NCI-H187 (cell line): ENCODE measurements at places on chromosomes 3 and 15.

DNA sequence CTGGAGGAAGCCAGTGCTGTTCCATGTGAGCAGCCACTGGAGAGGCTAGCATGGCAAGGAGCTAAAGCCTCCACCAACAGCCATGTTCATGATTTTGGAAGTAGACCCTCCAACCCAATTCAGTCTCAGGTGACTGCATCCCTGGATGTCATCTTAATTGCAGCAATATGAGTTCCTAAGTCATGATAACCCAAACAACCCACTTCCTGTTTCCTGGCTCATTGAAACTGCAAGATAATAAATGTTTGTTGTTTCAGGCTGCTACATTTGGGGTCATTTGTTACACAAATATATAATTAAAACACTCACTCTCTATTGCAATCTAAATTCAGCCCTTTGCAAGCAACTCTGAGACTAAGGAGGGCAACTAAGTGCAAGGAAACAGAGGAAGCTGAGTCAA, 62.4 kb upstream of the SLC24A5 start:
- DNase-seq = no peak

GRCh38 chr15:48778331-48778730, 32.5 kb downstream of the CEP152 start:
- no peak for DNase-seq

GRCh38 chr3:48410205-48411040, 19.5 kb downstream of the PLXNB1 start:
- DNase-seq = no peak

- DNase-seq = no peak
Observed at GRCh38 chr15:57580866-57581265, 10.8 kb upstream of the MYZAP start.

GRCh38 chr15:22942877-22943276, 37.3 kb downstream of the CYFIP1 start:
- no peak for DNase-seq

DNA sequence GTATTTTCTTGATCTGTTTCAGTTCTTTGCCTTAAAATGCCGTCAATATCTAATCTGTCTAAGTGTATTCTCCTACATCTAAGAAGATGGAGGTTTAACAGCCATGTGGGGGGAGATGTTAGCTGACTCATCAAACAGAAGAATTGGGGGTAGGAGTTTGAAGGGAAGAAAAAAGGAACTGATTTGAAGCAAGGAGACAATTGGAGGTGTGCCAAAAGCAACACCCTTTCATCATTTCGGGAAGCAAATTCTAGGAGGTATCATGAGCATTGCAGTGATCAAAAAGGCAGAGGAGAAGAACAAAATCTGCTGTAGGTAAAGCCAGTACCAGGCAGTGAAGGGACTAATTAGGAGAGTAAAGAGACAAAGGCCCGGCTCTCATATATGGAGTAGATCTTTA, 337.3 kb upstream of the TBC1D5 start:
- no peak for DNase-seq

DNA sequence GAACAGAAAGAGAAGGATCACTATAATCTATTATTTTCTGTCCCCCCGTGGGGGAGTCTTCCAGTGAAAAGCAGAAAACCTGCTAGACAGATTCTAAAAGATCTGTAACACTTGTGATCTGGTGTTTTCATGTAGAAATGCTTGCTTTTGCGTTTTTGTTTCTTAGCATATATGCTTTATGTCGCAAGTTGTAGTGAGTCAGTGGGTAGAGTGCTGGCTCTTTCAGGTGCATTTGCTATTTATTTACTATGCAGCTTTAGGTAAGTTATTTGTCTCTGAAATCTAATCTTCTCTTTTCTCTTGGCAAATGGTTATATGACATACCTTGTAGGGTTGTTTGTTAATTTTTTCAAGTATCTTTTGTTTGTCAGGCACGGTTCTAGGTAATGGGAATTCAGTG, 9.4 kb downstream of the AKAP13 start:
- DNase-seq = no peak

DNA sequence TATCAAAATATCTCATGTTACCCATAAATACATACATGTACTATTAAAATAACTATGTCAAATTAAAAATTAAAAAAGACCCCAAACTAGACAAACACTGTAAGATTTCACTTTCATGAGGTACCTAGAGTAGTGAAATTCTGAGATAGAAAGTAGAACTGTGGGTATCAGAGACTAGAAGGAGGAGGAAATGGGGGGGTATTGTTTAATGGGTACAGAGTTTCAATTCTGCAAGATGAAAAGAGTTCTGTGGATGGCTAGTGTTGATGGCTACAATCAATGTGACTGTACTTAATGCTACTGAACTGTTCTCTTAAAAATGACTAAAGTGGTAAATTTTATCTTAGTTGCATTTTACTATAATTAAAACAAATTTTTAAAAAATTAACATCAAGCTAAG, 36.6 kb downstream of the RFX7 start:
- no peak for DNase-seq

GRCh38 chr15:69161079-69161877, 843 bp downstream of the GLCE start:
- no peak for DNase-seq

DNA sequence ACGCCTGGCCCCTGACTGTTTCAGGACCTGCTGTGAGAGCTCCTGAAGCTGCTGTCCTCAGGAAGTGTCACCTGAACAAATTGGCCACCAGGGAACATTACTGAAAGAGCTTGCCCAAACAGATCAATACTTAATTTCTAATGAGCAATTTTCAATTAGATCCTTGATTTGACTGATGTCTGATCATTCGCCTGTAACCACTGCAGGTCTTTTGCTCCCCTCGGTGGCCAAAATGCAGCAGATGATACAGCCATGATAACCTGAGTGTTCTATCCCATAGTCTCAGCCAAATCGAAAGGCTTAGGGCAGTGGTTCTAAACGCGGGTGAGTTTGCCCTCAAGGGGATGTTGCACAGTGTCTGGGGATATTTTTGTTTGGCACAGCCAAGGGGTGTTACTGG, 57.6 kb upstream of the MEX3B start:
- DNase-seq = no peak

- no peak for DNase-seq
Observed at GRCh38 chr3:88061746-88062145, 2.7 kb downstream of the ZNF654 start.

- DNase-seq = no peak
Observed at GRCh38 chr3:159832024-159832423, 156.6 kb upstream of the IL12A start.

GRCh38 chr3:188157971-188158370, 4.0 kb downstream of the LPP start:
- no peak for DNase-seq

DNA sequence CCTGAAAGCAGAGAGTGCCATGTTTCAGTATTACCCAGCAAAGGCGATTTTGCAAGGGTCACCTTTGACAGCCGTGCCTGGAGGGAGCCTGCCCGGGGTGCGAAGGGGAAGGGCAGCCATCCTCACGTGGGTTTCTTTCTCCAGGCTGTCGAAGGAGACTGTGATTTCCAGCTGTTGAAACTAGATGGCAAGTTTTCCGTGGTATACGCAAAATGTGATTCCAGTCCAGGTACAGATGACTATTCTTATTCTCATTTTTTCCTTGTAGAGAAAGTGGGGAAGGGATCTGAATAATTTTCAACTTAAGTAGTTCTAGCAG, 3.4 kb downstream of the AHSG start:
- DNase-seq = no peak

DNA sequence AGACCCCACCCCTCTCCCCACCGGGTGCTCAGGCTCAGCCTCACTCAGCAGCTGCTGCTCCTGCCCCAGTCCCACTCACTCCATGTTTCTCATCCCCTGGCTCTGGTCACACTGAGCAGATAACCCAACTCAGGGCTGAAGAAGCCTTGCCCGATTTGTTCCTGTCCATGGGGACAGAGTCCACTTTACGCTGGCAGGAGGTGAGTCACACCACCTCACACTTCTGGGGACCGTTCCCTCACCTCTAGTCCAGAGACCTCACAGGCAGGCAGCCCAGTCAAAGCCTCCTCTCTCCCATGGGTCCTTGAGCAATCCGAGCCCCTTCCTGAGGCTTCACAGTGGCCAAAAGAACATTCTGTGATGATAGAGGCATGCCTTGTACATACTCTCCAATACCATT, 1.4 kb downstream of the CIDEC start:
- no peak for DNase-seq

- DNase-seq = no peak
Observed at GRCh38 chr15:42087460-42087859, 6.9 kb downstream of the PLA2G4D start.

DNA sequence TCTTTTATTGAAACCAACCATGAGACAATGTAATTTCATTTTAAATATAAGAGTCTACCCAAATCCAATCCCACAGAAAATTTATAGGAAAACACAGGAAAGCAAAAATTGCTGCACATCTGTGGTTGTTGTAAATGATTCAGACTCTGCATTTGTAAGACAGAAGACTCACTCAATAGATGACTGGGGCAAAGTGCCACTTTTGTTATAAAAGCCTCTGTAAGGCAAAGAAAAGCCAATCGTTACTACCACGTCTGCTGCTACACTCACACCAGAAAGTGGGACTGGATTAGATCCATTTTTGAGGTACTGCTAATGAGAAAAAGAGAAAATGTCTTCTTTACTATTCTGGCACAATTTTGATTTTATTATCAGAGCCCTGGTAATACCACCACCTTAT, 74.9 kb downstream of the SEMA6D start:
- no peak for DNase-seq

DNA sequence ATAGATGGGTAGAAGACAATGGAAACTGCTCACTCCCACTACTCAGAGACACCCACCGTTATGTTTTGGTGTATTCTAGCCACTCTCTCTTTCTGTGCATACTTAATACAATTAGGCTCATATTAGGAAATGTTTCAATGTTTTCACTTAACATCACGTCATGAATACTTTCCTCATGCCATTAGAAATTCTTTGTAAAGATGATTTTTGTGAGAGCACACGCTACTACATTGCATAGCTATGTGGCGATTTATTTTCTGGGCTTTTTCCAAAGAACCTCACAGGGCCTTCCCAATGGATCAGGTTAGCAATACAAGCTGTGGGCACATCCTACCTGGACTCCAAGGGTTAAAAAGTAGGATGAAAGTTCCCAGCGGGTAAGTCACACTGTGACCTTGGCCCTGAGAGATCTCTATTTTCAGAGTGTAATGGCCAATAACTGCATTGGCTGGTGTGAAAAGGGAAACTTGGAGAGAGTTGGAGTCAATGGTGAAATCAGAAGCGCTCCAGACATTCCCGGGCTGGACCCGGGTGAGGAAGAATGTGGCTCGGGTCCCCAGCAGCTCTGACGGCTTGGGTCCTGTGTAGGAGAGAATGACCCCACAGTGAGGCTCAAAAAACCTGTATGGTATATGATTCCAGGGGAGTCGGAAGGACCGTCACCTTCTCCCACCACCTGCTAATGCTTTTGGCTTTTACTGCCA, 25.8 kb upstream of the TGM5 start:
- no peak for DNase-seq

DNA sequence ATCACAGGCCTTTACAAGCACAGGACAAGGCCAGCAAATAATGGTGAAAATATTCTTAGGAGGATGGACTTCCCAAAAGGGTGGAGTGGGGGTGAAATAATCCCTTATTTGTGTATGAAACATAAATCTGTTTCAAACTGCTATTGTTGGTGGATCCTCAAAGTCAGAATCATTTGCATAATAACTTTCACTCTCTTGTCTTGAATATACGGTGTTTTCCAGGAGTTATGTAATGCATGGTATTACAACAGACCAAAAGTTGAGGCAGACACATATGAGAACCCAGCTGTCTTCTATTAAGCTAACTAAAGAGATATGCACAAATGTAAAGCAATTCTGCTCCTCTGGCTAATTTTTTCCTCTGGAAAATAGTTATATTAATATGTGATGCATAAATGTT, 57.7 kb downstream of the PRTG start:
- no peak for DNase-seq

DNA sequence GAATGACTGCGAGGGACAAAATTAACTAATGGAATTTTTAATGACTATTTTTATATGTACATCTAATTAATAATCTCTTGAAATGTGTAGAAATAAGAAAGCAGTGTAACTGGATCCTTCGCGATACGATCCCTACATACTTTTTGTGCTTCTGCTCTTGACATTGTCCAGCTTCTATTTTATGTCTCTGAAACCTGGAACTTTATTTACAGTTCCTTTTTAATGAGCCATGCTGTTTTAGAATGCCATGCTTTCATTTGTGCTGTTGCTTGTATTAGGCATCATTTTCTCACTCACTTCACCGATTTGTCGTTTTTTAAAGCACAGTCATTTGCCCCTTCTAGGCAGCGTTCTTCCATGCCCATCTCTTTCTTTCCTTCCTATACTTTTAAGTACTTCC, 301.3 kb downstream of the EDEM1 start:
- DNase-seq = no peak

DNA sequence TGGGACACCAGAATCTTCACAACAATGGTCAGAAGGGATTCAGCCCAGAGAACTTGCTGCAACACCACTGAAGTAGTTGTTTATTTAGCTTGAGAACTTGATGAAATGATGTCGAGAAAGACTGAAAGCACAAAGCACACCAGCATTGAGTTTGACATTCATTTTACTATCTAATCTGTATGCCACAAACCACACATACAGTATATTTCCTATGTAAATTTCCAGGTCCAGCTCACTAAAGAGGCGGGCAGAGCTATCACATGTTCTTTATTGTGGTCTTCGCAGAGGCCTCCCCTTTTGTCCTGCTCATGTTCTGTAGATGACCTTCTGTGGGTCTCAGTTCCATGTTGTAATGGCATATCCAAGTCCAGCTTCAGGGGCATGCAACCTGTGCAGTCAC, 10.4 kb upstream of the FMN1 start:
- DNase-seq = no peak

DNA sequence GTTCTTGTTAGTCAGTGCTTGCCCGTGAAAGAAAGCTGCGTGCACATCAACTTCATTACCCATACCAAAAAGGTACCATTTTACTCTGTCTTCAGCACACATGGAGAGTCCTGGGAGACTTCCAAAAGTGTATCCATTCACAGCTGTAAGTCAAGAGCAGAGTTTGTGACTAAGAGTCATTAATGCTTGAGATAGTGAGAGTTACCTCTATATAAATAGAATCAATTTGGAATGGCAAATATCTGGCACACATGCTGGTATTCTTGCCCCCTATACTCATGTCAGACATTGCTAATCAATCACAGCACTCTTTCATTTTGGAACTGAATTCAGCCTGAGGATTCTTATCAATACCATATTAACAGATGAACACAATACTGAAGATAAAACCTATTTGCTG, 14.2 kb downstream of the CP start:
- DNase-seq = no peak

- no peak for DNase-seq
Observed at GRCh38 chr3:12363397-12364195, 74.7 kb downstream of the PPARG start.

DNA sequence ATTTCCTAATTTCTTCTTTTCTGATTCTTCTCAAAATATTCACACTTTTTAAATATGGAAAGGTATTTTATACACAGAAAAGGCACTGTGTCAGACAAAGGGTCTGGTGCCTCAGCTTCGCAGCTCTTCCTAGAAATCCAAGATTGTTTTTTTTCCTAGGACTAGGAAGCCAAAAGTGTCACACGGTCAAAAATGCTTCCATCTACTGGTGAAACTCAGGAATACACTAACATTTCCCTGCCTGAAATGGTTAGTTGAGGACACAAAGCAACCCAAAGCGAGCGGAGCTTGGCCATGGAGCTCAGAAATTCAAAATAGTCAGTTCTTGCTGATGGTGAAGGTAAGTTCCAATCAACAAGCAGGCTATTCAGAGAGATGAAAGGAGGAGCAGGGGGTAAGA, 426.5 kb upstream of the RASGRP1 start:
- DNase-seq = no peak
